ENCODE measurements at places on chromosomes 2 and 18.

- no peak for DNase-seq
Observed at GRCh38 chr2:54975175-54975574, 75.1 kb downstream of the RTN4 start.

GRCh38 chr2:120844070-120844738 lies 108.5 kb downstream of the GLI2 start:
- no peak for DNase-seq

DNA sequence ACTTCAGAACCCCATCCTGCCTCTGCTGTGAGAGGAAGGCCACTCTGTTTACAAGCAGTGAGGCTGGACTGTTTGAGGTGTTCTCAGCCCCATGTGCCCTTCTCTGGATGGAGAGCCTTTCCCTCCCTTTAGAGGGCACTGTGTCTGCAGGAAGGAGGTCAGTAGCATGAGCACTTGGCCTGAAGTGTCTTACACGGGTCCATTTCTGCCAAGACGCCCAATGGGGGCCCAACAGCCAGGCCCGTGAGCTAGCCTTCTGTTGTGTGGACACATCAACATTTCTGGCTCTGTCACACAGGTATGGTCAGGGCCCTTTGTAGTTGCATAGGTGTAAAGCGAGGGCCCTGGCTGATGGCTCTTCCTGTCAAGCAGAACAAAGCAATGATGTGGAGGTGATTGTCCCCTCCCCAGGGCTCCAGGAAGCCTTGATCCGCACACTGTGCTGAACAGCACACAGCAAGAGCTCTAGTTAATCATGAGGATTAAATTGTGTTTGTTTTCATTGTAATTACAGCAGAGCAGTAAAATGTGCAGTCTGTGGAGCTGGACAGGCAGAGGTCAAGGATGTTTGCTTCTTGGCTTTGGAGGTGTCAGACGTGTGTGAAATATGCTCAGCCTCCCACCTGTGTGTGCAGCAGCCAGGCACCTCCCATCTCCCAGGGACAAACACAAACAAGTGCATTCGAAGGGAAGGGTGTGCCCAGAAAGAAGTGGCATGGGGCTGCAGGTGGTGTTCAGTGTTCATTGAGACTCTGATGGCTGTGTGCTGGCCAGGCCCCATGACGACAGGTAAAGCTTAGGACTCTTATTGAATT lies 132.1 kb downstream of the SH3RF3 start:
- no peak for DNase-seq

GRCh38 chr18:75088622-75089211 lies 120.2 kb downstream of the PTGR3 start:
- no peak for DNase-seq

DNA sequence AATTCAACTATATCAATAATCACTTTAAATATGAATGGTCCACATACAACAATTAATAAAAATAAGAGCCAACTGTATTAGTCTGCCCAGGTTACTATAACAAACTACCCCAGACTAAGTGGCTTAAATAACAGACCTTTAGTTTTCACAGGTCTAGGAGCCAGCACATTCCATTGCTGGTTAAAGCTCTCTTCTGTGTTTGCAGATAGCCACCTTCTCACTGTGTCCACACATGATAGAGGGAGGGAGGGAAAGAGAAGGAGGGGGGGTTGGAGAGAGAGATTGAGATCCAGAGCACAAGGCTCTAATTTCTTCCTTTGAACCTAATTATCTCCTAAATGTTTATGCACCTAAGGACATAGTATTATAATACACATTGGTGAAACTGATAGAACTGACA lies 267.8 kb upstream of the NXPH2 start:
- no peak for DNase-seq

- DNase-seq = no peak
Observed at GRCh38 chr2:96882230-96882629, 12.3 kb upstream of the SEMA4C start.

GRCh38 chr2:221649051-221649775 lies 77.1 kb upstream of the EPHA4 start:
- no peak for DNase-seq

DNA sequence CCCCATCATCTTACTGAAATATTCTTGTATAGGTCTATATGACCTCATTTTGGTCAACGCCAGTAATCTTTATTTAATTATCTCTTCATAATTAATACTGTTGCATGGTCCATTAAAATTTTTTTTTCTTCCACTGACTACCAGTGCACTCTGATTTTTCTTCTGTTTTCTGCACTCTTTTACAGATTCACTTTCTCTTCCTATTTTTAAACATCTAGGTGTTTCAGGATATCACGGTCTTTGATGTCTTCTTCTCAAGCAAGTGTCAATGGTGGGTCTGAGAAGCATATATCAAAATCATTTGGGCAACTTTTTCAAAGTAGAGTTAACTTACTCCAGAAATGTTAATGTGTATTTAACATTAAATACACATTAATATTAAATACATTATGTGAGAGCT lies 51.4 kb downstream of the CCDC141 start:
- no peak for DNase-seq

DNA sequence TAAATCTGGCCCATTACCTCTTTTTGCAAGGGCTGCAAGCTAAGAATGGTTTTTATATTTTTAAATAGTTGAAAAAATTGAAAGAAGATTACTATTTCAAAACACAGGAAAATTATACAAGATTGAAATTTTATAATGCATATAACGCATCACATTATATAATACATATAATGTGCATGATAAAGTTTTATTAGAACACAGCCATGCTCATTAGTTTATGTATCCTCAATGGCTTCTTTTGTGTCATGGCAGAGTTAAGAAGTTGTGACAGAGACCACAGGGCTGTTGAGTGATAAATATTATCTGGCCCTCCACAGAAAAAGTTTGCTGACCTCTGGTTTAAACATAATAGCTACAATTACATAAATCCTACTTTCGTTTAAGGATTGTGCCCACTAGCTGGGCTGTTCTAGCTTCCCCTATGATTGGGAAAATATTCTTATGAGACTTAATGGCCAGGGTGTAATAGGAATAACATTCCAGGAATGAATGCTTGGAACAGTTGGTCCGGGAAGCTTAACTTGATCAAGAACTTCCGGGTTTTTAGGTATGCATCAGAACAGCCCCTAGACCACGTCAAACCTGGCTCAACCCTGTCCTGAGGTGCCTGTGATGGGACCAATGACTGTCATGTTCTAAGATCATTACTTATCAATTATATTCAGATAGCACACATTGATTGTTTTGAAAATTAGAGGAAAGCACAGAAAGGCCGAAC lies 98.7 kb upstream of the LPIN2 start:
- no peak for DNase-seq

DNA sequence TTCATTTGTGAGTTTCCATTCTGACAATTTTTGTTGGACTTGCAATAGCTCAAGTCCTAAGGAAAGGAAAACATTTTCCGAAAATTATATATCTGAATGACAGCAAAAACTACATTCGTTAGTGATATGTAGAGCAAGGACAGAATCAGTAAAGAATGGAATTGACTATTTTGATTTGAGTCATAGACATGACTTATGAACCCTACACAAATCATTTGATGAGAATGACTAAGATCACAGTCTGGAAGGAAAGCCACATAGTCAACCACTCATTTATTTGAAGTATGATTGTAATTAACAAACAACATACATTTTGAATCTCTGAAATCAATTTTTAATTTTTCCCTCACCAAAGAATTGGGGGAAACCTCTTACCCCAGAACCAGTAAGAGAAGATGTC lies 231.6 kb upstream of the CRIM1 start:
- no peak for DNase-seq

- DNase-seq = no peak
Observed at GRCh38 chr2:237643582-237644380, 16.4 kb downstream of the LRRFIP1 start.

- DNase-seq = no peak
Observed at GRCh38 chr2:232342635-232343565, 35.7 kb upstream of the ALPP start.

GRCh38 chr2:206353685-206354084 lies 79.2 kb downstream of the ZDBF2 start:
- DNase-seq = no peak

GRCh38 chr2:41079011-41079410 lies 627.1 kb upstream of the SLC8A1 start:
- DNase-seq = no peak

GRCh38 chr2:55947752-55948151 lies 24.2 kb upstream of the EFEMP1 start:
- DNase-seq = no peak

- DNase-seq = no peak
Observed at GRCh38 chr18:35179906-35180305, 60.9 kb upstream of the ZNF397 start.
